ENCODE measurements at places on chromosomes 4 and X. TPM values are rescaled to one million over a fixed set of nuclear protein-coding genes. Genes with fewer than 3 reads are reported as not detected.

GRCh38 chr4:150782921-150783320 is 201.0 kb downstream of the MAB21L2 start:
- H3K36me3 ChIP-seq = no peaks in the 10 kb centered on the region
- H3K27ac ChIP-seq = no peak overlapping the region
- no peaks in the 10 kb centered on the region for H3K27me3 ChIP-seq
- no peak for DNase-seq
- no peak overlapping the region for H3K4me3 ChIP-seq

DNA sequence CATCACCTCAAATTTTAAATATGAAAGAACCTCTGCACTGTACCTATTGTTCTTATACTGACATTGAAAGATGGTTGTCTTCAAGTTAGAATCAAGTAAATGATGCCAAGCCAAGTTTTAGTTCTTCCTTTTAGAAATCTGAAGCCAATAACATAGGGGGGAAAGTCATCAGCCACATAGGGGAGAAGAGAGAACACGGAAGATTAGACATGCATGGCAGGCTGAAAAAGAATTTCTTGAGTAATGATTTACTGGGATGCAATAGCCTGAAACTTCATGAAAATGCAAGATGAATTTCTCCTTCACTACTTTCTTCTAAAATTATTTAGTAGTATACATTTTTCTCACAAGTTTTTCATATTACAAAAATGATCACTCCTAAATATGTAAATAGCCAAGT is 13.6 kb upstream of the EPGN start:
- H3K27me3 ChIP-seq = no peaks in the 10 kb centered on the region
- H3K36me3 ChIP-seq = no peaks in the 10 kb centered on the region
- no peak overlapping the region for H3K27ac ChIP-seq
- no peaks in the 10 kb centered on the region for H3K4me1 ChIP-seq

- H3K36me3 ChIP-seq = no peaks in the 10 kb centered on the region
- H3K4me3 ChIP-seq = no peak overlapping the region
- H3K27ac ChIP-seq = no peak overlapping the region
Measured at GRCh38 chrX:48645669-48646068, 37.9 kb upstream of the WAS start.

DNA sequence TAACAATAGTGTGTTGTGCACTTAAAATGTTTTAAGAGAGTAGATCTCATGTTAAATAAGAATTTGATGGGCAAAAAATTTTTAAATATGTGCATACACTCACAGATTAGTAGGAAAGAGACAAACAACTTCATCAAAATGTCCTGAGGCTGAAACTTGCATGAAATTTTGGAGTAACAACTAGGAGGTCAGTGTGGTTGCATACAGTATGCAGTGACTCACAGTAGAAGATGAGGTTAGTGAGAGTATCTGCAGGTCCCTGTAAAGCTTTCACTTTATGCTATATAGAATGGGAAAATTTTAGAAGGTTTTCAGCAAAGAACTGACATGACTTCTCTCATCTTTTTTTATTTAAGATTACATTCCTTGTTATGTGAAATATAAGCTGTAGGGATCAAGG is 453.1 kb upstream of the KLHL4 start:
- H3K27ac ChIP-seq = no peak overlapping the region
- no peaks in the 10 kb centered on the region for H3K36me3 ChIP-seq
- H3K4me1 ChIP-seq = no peaks in the 10 kb centered on the region
- no peak overlapping the region for H3K4me3 ChIP-seq
- peaks cover 2% of the 10 kb centered on the region for H3K27me3 ChIP-seq

GRCh38 chrX:42273387-42273786 is 350.0 kb upstream of the CASK start:
- H3K4me3 ChIP-seq = no peak overlapping the region
- H3K36me3 ChIP-seq = no peaks in the 10 kb centered on the region
- no peaks in the 10 kb centered on the region for H3K27me3 ChIP-seq
- H3K27ac ChIP-seq = no peak overlapping the region
- no peaks in the 10 kb centered on the region for H3K4me1 ChIP-seq

- no peaks in the 10 kb centered on the region for H3K36me3 ChIP-seq
- H3K4me3 ChIP-seq = no peak overlapping the region
- peak overlapping the region; percentile 83 for H3K27ac ChIP-seq
- H3K4me1 ChIP-seq = peaks cover 58% of the 10 kb centered on the region
- no peaks in the 10 kb centered on the region for H3K27me3 ChIP-seq
Measured at GRCh38 chr4:37631551-37631950, 54.6 kb downstream of the RELL1 start.

DNA sequence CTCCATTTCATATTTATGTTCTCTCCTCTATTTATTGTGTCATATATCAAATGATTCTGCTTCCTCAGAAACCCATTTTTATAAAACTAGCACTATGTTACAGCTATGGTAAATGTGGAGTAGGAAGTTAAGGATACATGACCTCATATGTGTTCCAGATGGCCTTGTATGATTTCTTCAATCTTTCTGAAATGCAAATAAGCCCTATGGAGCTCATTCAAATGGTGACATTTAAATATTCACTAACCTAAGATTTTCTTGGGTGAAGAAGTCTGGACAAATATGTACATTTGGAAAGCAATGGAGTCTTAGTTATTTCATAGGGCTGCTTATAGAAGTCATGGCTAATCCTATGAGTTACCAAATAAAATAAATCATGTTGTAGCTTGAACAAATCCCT is 782.5 kb downstream of the STPG2 start:
- H3K4me1 ChIP-seq = no peaks in the 10 kb centered on the region
- H3K36me3 ChIP-seq = no peaks in the 10 kb centered on the region
- H3K4me3 ChIP-seq = no peak overlapping the region
- no peak overlapping the region for H3K27ac ChIP-seq
- no peak for DNase-seq

GRCh38 chr4:57044279-57044678 is 65.6 kb downstream of the POLR2B start:
- no peaks in the 10 kb centered on the region for H3K27me3 ChIP-seq
- no peaks in the 10 kb centered on the region for H3K36me3 ChIP-seq
- peak overlapping the region; percentile 64 for H3K27ac ChIP-seq

DNA sequence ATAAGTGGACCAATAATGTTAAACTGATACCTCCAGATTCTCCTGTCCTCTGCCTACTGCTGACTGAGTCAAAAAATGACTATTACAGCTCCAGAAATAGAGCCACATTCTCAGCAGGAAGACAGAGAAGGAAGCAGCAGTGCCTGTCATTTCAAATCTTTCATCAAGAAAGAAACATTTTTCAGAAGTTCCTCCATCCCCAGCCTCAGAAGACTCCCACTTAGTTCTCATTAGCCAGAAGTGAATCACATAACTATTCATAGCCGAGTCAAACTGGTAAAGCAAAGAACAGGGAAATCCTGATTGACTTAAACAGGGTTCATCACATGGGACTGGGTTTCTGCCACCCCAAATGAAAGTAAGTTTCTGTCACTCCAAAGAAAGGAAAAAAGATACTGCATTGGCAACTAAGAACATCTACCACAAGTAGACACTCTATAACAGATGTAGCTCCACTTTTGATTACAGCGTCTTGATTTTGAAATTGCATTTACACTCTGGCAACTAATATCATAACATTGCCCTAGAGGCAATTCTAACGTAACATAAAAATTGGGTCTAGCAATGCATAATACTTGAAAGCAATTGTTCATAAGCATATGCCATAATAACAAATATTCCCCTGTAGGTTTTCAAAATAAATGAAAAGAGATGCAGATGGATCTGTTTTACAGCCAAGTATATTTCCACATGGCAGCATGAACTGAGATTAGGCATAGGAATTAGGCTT is 599.8 kb downstream of the GALNTL6 start:
- no peaks in the 10 kb centered on the region for H3K4me1 ChIP-seq
- no peak for DNase-seq
- no peak overlapping the region for H3K27ac ChIP-seq
- no peaks in the 10 kb centered on the region for H3K36me3 ChIP-seq
- no peaks in the 10 kb centered on the region for H3K27me3 ChIP-seq

GRCh38 chr4:17623451-17624001 is 9.1 kb downstream of the MED28 start:
- peak; percentile 59 for DNase-seq
- peak overlapping the region; percentile 98 for H3K27ac ChIP-seq
- H3K27me3 ChIP-seq = no peaks in the 10 kb centered on the region
- no peak overlapping the region for H3K4me3 ChIP-seq

DNA sequence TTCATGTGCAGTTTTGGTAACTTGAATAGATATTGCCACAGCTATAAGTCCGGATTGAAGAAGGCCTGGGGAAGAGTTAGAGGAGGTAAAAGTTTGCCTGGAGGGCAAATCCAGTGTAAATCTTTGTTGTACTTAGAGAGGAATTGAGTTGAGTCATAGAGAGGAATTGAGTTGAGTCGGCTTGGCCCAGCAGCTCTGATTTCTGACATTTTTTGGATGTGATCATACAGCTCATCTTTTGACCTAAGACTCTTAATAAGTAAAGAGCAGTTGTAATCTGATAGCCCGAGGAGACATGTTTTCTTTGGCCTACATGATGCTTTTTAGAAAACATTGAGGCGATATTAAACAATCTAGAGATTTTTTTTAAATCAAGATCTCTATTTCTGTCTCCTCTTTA is 3.9 kb downstream of the KIT start:
- H3K27me3 ChIP-seq = peaks cover 45% of the 10 kb centered on the region
- H3K4me1 ChIP-seq = peaks cover 25% of the 10 kb centered on the region
- no peak overlapping the region for H3K27ac ChIP-seq
- no peak for DNase-seq

- no peak for DNase-seq
- H3K27me3 ChIP-seq = no peaks in the 10 kb centered on the region
- H3K4me1 ChIP-seq = no peaks in the 10 kb centered on the region
- H3K27ac ChIP-seq = no peak overlapping the region
Measured at GRCh38 chr4:189136462-189136861, 804.2 kb upstream of the FRG1 start.

GRCh38 chrX:94758130-94758529 is 1084.1 kb downstream of the FAM133A start:
- H3K4me1 ChIP-seq = no peaks in the 10 kb centered on the region
- H3K4me3 ChIP-seq = no peak overlapping the region
- DNase-seq = no peak

Gene RRH
- not detected for total RNA-seq

Gene SERTM2
- not detected for total RNA-seq

Gene TMEM271
- not detected for total RNA-seq

Gene USP9X
- 120 TPM for total RNA-seq

Gene RS1
- not detected for total RNA-seq

Gene VCX
- total RNA-seq = not detected

Gene ARHGAP36
- 0.41 TPM for total RNA-seq

Gene PHEX
- not detected for total RNA-seq
